Activated T-helper 9 cell treated with anti-CD3 and anti-CD28 coated beads, Interleukin-2, amount 50 U/mL, for 16 hours (primary cell): ENCODE measurements at places on chromosomes 3 and 15.

- DNase-seq = no peak
These were observed 4.7 kb upstream of the TMEM41A start for GRCh38 chr3:185503521-185503920.

DNA sequence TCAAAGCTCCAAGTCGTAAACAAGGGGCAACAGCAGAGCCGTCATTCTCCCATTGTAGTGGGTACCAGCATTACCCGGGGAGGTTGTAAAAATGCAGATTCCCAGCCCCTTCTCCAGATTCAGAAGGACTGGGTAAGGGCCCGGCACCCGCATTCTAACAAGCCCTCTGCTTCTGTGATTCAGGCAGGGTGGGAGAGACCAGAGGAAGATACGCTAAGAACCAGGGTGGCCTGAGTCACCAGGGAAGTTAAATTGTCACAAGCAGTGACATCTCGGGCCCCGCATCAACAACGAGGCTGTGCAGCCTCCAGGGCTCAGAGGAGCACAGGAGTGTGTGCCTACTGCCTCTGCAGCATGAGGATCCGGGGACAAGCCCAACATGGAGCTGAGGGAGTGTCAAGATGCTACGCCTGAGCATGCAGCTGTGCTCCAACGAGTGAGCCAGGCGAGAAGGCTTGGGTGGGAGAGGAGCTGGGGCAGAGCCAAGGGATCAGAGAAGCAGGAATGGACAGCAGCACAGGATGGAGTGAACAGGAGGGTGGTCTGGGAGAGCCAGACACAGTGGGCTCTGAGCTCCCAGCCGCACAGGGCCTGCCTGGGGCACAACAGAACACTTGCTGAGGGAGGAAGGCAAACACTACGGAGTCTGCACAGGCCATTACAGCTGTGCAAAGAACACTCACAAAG, 68.5 kb downstream of the CPN2 start:
- no peak for DNase-seq

GRCh38 chr3:14876921-14877333, 58.2 kb downstream of the FGD5 start:
- no peak for DNase-seq

- no peak for DNase-seq
These were observed 56.8 kb downstream of the DNAH1 start for GRCh38 chr3:52372822-52373504.

GRCh38 chr15:51203797-51204196, 109.1 kb upstream of the TNFAIP8L3 start:
- DNase-seq = no peak

DNA sequence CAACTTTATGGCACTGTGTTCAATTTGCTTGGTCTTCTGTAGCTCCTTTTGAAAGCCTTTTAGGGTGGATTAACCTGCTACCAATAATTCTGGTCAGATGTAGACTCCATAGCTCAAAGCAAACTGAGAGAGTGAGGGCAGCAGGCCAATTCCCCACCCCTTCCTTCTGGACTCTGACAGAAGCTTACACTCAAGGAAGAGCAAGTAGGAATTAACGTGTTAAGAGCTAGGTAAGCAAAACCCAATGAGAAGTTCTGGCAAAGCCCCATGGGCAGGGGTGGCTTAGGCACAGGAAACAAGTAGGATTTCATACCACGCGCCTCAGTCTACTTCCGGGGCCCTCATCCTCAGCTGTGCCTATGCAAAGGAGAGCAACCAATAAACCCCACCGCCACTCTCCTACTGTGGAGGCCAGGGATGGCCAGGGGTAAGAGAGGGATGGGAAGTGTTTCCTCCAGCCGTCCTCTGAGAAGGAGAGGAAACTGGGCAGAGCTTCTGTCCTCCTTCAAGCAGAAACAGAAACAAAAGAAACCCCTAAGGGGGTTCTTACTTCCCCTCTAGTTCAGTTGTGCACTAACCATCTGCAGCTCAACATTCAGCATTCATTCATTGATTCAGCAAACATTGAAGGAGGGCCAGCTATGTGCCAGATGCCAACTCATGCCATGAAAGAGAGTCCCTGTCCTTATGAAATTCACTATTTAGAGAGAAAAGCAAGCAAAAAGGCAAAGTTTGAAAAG, 12.6 kb downstream of the CCR5 start:
- no peak for DNase-seq

DNA sequence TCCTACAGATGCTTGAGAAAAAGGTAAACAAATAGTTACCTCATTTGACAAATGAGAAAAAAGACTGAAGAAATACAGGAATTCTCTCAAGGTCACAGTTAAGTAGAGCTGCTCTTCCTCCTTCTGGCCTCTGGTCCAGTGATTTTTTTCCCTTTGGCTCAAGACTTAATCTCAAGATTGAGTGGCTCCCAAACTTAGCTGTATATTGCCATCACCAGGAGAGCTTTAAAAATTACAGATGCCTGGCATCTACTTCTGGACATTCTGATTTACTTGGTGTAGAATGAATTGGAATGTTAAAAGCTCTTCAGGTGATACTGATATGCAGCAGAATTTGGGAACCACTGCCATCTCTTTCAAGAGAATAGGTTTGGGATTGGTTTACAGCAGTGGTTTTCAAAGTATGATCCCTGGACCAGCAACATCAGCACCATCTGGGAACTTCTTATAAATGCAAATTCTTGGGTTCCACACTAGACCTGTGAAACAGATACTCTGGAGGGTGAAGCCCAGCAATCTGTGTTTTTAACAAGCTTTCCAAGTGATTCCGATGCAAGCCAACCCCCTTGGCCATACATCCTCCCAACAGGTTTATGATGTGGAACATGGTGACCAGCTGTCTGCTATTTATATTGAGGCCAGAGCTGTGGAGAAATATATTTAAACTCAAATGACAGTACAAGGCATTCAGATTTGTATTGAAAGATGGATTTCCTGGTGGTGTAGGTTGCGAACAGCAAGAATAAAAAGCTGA, 333.0 kb upstream of the RARB start:
- no peak for DNase-seq

GRCh38 chr15:23035964-23036566, 3.3 kb downstream of the TUBGCP5 start:
- DNase-seq = peak; percentile 24
